NCI-H226 (cell line): ENCODE measurements at places on chromosomes 16 and 17.

- no peak for DNase-seq
Measured at GRCh38 chr17:70675070-70675590, 505.8 kb downstream of the KCNJ2 start.

GRCh38 chr17:63911657-63912100 is 621 bp upstream of the CSHL1 start:
- no peak for DNase-seq

DNA sequence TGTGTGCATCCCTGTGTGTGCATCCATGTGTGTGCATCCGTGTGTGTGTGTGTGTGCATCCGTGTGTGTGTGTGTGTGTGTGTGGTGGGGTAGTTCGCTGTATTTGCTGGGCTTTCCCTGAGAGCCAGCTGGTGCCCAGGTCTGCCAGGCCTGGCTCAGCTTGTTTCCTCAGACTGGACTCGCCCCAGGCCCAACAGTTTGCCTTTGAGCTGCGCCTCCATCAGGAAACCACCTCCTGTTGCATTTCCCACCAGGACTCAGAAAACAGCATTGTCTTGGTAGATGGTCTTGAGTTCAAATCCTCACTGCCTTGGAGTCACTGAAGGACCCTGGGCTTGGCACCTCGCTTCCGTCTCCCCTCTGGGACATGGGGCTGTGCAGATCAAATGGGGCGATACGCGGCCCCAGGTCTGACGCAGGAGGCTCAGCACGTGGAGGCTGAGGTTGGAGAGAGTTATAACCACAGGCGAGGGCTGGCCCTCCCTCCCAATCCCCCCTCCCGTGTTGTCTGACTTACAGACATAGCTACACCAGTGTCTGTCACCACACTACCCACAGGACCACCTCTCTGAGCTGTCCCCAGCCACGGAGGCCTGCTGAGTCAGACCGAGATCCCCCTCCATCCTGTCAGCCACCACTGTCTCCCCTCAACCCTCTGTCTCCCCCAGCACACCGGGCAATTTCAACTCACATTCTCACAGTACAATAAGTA is 4.7 kb downstream of the ITGAE start:
- no peak for DNase-seq

GRCh38 chr17:42853004-42853403 is 2.0 kb downstream of the AOC3 start:
- no peak for DNase-seq

GRCh38 chr17:32504166-32504990 is 17.6 kb downstream of the CDK5R1 start:
- no peak for DNase-seq

DNA sequence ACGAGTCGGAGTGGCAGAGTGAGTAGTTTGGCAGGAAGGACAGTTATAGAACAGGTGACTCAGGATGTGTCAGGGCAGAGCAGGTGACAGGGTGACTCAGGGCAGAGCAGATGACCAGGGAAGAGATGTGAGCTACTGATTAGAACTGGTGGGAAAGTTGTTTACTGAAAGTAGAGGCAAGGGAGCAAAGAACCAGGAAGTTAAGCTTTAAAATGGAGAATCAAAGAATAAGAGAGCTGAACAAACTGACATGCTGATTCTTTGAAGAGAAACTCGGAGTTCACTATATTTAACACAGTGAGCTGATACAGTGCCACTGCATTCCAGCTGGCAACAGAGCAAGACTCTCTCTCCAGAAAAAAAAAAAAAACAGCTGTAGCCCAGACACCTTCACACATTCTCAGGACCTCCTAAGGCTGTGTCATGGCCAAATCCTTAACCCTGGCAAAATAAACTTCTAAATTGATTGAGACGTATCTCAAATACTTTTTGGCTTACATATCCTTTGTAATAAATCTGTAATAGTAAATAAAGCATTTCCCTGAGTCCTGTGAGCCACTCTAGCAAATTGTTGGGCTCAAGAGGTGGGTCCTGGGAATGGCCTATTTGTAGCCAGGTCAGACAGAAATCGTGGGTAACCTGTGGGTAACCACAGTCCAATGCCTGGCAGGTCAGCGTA is 12.3 kb upstream of the UBE2I start:
- no peak for DNase-seq

DNA sequence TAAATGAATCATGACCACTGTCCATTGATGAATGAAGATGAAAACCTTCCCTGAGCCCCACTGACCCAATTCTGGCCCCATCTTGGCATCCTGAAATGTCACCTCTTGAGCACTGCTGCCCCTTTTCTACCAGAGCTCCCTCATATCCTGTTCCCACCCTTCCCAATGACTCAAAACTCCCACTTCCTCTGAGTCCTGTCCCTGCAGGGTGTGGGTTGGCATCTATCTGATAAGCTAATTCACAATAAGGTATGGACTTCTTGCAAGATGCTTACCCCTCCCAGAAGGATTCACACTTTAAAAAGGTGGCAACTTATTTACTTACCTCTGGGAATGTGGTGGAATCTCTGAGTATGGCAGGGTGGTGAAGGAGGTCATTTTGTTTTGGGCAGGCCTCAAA is 13.3 kb upstream of the CSNK2A2 start:
- no peak for DNase-seq

GRCh38 chr17:4492721-4493561 is 5.7 kb upstream of the SPNS2 start:
- no peak for DNase-seq

DNA sequence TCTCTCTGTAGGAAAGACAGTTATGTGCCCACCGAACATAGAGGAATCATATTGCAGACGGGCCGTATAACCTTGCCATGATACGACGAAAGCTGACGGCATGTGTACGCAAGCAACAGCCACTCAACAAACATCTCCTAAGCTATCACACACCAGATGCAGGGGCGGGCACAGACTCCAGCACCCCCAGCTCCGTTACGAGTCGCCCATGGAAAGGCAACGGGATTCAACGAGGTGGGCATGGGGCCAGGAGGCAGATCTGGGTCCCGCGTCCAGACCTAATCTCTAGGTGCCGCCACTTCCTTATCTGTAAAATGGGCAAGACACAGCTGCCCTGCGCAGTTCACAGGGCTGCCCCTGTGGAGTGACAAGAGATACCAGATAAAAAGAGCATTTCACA is 35.6 kb downstream of the ABR start:
- DNase-seq, result no peak

GRCh38 chr17:9594065-9594464 is 17.6 kb downstream of the CFAP52 start:
- DNase-seq, result no peak

DNA sequence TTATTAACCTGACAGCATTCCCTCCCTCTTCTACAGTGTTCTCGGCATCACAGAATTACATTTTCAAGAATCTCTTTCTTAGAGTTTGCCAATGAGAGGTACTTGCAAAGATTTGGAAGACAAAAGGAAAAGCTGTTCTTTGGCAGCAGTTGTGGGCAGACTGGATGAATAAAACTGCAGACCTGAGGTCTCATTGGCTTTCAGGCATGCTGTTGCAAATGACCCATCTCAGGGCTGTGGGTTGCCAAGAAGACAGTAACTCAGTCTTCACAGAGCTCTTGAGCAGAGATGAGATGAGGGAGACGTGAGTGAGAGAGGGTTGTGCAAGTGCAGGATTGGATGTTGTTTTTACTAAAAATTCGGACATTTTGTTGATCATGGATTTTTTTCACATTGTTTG is 11.3 kb upstream of the USP31 start:
- DNase-seq, result no peak

GRCh38 chr17:248337-249235 is 67.1 kb upstream of the DOC2B start:
- no peak for DNase-seq

- DNase-seq, result no peak
Measured at GRCh38 chr16:23788685-23789084, 33.9 kb downstream of the CHP2 start.
